ENCODE measurements at places on chromosomes 2 and 18.

DNA sequence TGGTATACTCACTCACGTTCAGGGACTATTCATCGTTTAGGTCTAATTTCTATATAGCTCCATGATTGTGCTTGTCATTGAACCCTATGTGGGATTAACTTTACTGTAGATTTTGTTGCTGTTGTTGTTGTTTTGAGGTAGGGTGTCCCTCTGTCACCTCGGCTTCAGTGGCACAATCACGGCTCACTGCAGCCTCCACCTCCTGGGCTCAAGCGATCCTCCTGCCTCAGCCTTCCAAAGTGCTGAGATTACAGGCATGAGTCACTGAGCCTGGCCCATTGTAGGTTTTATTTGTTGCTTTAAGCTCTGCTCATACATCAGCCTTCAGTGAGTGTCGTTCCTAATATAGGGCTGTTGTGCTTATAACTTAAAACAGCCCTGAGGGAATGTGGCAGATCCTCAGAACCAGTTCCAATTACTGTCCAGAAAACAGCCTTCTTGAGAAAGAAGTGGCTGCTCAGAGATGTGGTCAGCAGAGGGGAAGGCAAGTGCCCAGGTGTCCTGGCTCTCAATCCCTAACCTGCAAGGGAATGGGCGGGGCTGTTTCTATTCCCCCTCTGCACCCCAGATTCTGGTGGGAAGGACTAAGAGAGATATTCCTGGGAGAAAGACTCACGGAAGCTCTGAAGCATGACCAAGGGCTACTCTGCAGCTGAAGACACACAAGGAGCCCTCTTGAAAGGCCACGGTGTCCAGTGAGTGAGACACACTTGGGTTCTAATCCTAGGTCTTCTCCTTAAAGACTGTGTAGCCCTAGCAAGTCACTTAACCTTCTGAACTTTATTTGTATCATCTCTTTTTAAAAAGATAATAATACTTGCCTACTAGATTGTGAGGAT lies 79.6 kb upstream of the LCLAT1 start:
- no peak for DNase-seq

DNA sequence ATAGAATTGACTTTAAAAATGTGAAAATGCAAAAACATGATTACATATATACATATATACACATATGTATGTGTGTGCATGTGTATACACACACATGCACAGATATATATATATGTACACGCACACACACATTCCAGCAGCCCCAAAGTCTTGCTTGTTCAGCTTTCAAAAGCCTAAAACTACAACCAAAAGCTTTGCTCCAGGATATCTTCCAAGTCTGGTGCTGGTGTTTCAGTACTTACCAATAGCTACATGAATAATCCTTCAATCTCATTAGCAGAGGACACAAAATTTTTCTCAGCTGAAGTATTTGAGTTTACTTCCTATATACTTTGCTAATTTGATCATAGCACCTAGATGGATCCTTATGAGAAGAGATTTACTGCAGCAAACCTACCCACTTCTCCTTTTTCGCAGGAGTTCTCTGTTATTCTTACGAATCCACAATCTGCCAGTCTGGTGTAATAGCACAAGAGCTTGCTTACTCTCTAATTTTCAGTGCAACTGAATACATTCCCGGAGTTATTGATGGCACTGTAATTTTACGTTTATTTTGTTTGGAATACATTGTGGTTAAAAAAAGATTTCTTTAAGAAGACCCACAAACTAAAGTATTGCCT lies 553.3 kb downstream of the ARHGAP15 start:
- DNase-seq: no peak

- no peak for DNase-seq
Measured at GRCh38 chr18:10487154-10487553, 32.7 kb downstream of the APCDD1 start.

DNA sequence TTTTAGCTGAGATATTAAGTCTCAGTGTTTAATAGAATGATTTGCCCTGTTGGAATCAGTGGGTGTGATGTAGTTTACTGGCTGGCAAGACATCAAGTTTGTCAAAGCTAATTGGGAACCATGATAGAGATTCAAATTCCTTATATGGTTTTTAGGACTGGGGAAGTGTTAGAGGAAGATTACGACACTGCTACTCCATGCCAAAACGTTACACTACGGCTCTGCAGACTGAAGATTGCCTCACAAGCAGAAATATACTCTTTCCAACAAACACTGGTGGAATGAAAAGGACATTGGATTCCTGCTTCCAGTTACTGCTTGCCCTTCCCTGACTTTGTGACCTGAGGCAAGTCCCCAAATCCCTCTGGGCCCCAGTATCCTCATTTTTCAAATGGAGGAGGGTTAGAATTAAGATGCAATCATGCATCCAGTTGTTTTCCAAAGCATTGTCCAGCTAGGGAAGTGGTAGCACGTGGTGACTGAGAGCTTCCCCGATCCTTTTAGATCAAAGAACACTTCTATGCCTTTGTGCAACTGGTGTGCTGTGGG lies 147.6 kb downstream of the CDC42EP3 start:
- DNase-seq: no peak

- DNase-seq: no peak
Measured at GRCh38 chr2:42456126-42456839, 37.5 kb downstream of the KCNG3 start.

- DNase-seq: no peak
Measured at GRCh38 chr2:101782427-101782792, 84.9 kb downstream of the MAP4K4 start.

DNA sequence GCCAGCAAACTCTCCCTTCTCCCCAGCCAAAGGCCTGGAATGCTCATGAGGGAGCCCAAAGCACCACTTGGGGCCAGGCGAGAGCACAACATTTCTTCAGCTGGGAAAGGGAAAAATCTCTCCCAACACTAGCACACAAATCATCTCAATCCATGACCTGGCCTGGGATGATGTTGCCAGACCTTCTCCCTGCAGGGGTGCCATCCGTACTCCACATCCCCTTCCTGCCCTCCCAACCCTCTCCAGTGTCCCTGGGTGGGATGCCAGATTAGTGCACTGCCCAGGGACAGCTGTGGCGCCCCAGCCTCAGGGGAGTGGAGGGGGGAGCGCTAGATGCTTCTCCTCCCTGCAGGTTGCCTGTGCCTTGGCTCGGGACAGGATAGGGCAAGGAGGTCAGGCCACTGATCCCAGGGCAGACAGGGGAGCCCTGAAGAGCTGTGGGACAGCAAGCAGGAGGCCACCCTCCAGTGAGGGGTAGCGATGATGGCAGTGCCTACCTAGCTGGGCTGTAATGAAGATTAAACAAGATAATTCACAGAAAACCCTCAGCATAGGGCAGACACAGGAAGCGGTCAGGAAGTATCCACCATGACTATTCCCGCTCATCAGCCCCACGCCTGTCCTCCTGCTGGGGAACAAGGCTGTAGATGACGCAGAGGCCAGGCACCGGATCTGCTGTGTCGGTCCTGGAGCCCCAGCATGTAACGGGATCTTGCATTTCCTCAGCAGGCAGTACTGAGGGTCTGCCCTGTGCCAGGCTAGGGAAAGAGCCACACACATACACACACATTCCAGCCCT lies 31.1 kb downstream of the SERTAD2 start:
- no peak for DNase-seq

GRCh38 chr2:215105607-215106354 lies 32.6 kb downstream of the ABCA12 start:
- DNase-seq: no peak

DNA sequence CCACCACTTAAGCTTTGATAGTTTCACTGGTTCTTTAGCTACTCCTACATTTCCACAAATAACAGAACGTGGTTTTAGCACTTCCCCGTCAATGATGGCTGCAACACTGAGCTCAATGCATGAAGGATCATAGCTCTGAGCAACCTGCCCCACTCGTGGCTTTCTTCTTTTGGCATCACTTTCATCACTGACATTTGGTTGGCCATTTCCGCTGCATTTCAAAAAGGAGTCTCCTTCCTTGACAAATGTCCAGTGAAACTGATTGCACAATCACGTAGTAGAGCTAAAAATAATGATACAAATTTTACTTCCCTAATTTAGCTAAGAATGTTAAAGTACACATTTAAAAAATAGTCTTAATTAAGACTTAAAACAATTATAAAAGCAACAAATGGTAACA lies 205.2 kb upstream of the HDAC4 start:
- no peak for DNase-seq

GRCh38 chr18:68177807-68178702 lies 536.9 kb downstream of the TMX3 start:
- no peak for DNase-seq

DNA sequence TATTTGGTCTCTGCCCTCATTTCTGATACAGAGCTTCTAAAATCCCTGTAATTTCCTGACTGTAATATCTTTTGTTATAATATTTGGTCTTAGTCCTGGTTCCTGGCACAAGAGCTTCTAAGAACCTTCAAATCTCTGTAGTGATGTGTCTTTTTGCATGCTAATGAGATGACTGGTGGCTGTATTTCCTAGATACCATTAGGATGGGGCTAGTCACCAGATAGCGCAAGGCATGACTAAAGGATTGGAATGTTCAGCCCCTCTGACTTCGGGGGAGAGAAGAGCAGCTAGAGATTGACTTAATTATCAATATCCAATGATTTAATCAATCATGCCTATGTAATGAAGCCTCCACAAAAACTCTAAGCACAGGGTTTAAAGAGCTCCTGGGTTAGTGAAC lies 620.8 kb upstream of the ACVR2A start:
- no peak for DNase-seq

- DNase-seq: no peak
Measured at GRCh38 chr2:45085487-45085886, 76.2 kb upstream of the SIX2 start.

GRCh38 chr2:108428286-108429009 lies 20.6 kb upstream of the GCC2 start:
- no peak for DNase-seq

GRCh38 chr2:134522496-134523455 lies 196.0 kb downstream of the TMEM163 start:
- no peak for DNase-seq

DNA sequence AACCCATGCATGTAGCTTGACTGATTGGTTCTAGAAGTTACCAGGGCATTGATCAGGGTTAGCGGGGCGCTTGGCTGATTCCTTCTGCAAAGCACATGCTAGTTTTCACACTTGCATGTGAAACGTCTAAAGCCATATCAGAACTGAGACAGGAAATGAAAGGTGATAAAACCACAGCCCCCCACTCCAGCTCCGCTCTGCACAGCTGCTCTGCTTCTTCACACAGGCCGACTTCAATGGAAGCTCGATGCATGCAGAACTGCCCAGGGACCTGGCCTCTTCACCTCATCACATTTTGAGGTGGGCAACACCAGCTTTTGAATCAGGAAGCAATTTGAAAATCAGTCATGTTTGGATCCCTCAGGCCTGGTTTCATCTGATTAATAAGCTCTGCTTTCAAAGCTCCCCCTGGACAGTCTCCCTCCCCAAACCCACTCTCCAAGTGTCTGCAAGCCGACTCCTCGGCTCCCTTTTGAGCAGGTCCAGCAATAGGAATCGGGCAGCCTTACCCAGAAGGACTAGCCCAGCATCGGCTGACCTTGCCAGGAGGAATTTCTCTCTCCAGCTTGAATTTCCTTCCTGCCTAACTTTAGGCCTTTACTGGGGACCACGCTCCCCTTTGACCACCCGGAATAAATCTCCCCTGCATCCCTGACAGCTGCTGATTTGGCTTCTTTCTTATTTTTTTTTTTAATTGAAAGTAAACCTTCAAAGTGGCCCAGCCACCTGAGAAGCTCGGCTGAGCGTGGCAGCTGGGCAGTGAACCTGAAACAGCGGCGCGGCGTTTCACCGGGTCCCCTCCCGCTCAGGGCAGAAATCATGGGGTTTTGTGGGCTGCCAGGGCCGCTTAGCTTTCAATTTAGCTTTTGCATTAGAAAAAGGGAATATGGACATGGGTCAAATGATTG lies 31.7 kb downstream of the HRH4 start:
- DNase-seq: no peak

DNA sequence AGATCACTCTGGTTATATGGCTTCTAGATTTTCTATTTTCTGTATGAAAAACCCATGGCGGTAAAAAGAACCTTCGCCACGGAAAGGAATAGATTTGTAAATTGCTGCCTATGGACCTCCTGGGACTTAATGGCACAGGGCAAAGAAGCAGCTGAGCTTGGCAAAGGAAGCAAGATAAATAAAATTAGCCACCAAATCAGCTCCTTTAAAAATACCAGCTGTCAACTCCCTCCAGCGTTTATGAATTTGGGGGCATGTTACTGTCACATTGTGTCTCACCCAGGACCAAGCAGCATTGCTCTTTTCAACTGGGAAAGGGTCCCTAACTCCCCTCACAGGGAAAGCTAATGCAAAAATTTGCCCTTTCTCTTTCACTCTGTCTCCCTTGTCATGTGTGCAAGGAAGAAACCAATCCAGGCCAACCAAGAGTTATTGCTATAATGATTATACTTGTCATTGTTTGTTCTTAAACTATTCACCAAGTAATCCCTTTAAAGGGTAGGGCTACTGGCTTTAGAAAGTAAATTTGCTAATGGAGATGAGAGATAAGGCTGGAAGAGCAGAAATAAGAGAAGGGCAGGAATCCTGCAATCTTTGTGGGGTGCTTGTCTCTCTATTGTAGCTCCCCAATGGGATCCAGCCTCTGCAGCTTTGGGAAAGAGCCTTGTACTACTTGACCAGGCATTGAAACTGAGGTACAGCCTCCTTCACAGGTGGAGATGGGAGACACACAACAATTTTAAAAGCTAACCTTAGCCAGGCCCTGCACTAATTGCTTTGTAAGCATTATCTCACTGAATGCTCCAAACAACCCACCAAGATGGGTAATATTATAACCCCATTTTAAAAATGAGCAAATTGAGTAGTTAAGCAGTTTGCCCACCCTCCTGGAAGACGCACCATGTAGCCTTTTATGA lies 119.1 kb upstream of the KLF7 start:
- DNase-seq: no peak

GRCh38 chr18:36441426-36442240 lies 144.1 kb downstream of the FHOD3 start:
- no peak for DNase-seq

DNA sequence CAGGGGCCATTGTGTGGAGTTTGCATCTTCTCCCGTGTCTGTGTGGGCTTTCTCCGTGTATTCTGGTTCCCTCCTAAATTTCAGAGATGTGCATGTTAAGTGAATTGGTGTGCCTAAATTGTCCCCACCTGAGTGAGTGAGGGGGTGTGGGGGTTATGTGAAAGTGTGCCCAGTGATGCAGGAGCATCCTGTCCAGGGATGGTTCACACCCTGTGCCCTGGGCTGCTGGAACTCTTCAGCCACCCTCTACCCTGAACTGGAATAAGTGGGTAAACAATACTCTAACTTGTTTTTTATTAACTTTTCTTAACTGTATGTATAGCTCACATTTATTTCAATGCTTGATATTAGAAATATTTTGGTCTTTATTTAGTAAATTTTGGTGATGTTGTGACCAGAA lies 56.0 kb downstream of the UBE2E3 start:
- DNase-seq: no peak

Measured in neural crest cell (in vitro differentiated cells).